ENCODE measurements at places on chromosomes 2 and 18.

GRCh38 chr18:23210526-23210925, 75.2 kb downstream of the CABLES1 start:
- no peak for DNase-seq

GRCh38 chr2:4499316-4500030, 796.1 kb downstream of the DCDC2C start:
- peak; percentile 43 for DNase-seq

GRCh38 chr2:6749962-6750361, 115.7 kb downstream of the CMPK2 start:
- no peak for DNase-seq

- DNase-seq: no peak
Observed at GRCh38 chr2:54983345-54984220, 66.7 kb downstream of the RTN4 start.

DNA sequence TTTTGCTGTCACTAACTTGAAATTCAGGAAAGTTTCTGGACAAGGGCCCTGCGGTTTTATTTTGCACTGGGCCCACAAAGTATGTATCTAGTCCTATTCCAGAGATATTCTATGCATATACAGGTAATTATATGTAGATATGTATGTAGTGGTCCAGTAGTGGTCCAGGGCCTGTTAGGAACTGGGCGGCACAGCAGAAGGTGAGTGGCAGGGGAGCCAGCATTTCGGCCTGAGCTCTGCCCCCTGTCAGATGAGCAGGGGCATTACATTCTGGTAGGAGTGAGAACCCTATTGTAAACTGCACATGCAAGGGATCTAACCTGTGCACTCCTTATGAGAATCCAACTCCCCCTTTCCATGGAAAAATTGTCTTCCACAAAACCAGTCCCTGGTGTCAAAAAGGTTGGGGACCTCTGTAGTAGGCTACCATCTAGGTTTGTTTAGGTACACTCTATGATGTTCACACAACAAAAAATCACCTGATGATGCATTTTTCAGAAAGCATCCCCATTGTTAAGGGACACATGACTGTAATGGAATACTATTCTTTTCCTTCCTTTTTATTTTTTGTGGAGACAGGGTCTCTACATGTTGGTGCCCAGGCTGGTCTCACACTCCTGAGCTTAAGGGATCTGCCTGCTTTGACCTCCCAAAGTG, 2.8 kb upstream of the PPP4R3B start:
- no peak for DNase-seq

- DNase-seq: no peak
Observed at GRCh38 chr2:72921853-72922252, 4.5 kb downstream of the EMX1 start.

GRCh38 chr2:70330476-70330875, 28.6 kb upstream of the FAM136A start:
- DNase-seq: no peak

GRCh38 chr18:29154758-29155725, 978.1 kb upstream of the CDH2 start:
- no peak for DNase-seq
